ENCODE measurements at places on chromosomes 6 and 20.

DNA sequence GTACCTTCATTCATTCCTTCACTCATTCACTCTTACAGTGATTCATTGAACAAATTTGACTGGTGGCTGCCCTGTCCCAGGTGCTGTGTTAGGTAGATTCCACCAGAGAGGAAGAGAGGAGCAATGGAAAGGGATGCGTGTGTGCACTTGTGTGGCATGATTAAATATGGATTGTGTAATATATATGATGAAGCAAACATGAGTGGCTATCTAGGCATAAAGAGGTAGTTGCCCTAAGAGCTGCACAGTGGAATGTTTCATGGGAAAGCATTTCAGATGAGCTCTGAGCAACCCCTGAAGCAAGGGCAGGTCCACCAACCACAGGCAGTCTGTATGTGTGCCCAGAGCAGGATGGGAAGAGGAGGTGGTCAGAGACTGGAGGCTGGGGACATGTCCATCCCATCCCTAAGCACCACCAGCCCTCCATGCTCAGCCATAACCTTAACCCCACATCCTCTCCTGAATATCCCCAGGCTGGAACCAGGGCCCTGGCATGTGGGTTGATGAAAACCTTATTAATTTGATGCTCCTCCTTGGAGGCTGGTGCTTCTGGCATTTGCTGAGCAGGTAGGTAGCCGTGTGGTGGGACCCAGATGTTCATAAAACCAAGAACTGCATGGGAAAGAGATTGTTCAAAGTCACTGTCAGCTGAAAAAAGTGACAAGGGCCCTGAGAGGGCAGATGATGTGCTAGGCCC lies 226.2 kb downstream of the SYNDIG1 start:
- no peak for DNase-seq

- DNase-seq, result no peak
Measured at GRCh38 chr6:79546186-79546585, 9.0 kb upstream of the LCA5 start.

GRCh38 chr6:26158076-26158580 lies 70.9 kb downstream of the HFE start:
- peak; percentile 61 for DNase-seq

GRCh38 chr6:56370561-56371211 lies 123.3 kb upstream of the COL21A1 start:
- DNase-seq, result no peak

Data from endothelial cell (in vitro differentiated cells).